Natural killer cell treated with Interleukin-12 subunit alpha and Interleukin-12 subunit beta and Interleukin-15 and Interleukin-18, amount 100 ng/mL, for 72 hours (primary cell): ENCODE measurements at places on chromosomes 6 and 20. TPM values are rescaled to one million over a fixed set of nuclear protein-coding genes. Genes with fewer than 3 reads are reported as not detected.

Gene LY6G6C
- total RNA-seq, result not detected

Gene SLC22A2
- total RNA-seq, result not detected

Gene DLK2
- total RNA-seq, result 0.14 TPM

Gene GUCA1A
- total RNA-seq, result not detected

DNA sequence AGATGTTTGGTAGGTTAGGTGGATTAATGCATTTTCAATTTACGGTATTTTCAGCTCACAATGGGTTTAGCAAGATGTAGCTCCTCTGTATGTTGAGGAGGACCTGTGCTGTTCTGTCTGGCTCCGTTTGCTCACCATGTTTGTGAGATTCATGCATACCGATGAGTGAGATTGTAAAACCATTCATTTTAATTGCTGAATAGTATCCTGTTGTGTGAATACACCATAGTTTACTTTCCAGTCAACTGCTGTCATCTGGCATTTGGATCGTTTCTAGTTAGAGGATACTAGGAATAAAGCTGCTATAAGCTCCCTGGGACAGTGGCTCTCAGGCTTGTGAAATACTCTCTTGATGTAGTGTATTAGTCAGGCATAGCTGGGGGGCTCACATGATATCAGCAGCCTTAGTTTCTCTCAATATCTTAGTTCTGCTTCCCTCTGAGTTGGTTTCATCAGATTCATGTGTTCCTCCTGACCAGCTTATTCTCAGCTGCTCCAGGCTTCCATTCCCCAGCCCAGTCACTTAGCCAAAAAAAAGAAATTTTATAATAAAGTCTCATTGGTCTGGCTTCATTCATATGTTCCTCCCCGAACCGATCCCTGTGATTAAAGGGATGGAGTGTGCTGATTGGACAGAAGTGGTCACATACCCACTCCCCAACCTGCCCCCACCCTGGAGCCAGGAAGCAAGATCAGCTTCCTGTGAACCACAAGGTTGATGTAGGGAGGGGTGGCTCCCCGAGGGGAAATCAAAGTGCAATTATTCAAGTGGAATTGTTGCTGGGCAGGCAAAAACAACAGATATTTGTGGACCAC lies 10.9 kb upstream of the B4GALT5 start:
- DNase-seq, result no peak

DNA sequence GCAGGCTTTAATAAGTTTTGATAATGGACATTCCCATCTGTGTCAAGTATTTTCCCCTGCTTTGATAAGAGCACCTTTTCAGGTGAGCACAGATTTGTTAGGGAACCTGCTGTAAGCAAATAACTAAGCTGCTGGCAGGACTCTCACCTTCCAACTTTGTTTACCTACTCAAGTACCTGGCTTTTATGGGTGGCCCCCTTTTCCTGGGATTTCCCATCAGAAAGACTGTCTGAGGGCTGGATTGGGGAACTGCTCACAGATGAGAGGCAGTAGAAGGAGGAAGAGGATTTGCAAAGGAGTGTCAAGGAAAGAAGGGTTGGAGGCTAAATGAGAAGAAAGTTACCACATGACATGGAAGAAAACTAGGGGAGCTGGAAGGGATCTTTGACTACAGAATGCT lies 210.1 kb upstream of the RIMS1 start:
- DNase-seq, result no peak

- DNase-seq, result no peak
Observed at GRCh38 chr20:8454137-8454712, 322.2 kb downstream of the PLCB1 start.
